ENCODE measurements at places on chromosomes 2 and 18.

- no peak for DNase-seq
These were observed 134.6 kb upstream of the SCN7A start for GRCh38 chr2:166628478-166629136.

DNA sequence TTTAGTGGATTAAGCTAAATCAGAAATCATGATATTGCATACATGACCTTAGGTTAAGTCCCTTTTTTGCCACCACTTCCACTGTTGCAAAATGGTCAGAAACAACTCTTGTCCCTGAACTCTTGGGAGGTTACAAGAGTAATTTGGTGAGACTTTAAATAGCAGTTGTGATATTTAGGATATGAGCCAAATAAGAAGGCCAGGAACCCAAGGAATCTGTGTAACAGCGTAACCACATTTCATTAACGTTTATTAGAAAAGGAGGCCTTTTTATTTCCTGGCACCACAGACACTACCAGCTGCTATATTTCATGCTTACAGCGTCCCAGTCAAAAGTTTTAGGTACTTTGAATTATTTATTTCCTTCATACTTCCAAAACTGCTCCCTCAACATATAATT lies 268.0 kb downstream of the GPD2 start:
- DNase-seq, result no peak

DNA sequence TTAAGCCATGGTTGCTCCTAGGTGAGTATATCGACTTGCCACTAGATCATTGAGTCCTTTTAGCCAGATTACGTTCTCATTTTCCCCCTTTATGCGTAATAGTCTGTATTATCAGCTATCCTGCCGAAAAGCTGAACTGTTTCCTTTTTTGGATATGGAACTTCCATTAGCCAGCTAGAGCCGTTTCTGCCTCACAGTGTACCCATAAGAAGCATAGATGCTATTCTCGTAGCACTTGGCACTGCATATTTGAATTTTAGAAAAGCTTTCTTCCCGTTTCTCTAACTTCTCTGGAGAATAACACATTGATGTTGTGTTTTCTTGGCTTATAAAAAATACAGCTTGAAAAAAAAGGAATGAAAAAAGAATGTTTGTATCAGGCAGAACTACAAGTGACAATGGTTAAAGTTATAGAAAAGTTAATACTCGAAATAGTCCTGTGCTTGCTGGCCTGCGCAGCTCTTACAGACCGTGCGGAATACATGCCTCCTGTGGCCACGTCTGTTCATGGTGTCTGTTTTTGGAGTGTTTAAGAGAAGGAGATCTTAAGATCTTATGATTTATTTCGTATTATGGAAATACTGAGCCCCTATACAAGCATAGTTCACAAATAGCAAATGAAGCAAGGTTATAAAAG lies 710 bp downstream of the DUSP19 start:
- DNase-seq, result no peak

DNA sequence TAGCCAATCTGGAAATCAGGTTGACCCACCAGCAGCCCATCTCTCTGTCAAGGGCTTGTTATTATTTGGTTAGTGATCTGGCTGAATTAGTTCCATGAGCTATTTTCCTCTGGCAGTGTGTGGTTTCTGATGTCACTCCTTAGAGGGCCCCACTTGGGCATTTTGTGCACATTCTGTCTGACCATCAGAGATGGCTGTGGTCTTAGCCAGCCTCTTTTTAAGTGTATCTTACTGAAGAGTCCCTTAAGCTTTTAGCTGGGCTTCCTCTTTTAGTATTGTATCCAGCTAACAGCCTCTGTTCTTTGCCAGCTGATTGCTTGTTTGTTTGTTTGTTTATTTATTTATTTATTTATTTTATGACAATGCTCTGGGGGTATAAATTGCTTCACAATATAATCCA lies 951.1 kb upstream of the CNTNAP5 start:
- no peak for DNase-seq

GRCh38 chr2:70091816-70092215 lies 4.5 kb downstream of the PCBP1 start:
- DNase-seq, result no peak

DNA sequence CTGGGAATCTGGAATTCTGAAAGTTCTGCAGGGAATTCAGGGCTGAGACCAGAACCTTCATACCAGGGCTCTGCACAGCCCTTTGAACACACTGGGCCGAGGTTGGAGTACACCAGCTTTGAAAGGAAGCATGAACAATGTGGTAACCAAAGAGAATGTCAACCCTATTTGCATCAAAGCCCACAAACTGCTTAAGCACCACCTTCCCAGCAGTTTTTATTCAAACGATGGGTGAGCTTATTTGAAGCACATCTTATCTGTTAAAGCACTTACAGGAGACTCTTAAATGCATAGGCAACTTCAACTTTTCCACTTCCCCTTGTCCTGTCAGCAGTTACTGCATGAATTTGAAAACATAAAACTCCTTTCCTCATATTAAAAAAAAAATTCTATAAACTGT lies 96.6 kb downstream of the TXNL1 start:
- no peak for DNase-seq

DNA sequence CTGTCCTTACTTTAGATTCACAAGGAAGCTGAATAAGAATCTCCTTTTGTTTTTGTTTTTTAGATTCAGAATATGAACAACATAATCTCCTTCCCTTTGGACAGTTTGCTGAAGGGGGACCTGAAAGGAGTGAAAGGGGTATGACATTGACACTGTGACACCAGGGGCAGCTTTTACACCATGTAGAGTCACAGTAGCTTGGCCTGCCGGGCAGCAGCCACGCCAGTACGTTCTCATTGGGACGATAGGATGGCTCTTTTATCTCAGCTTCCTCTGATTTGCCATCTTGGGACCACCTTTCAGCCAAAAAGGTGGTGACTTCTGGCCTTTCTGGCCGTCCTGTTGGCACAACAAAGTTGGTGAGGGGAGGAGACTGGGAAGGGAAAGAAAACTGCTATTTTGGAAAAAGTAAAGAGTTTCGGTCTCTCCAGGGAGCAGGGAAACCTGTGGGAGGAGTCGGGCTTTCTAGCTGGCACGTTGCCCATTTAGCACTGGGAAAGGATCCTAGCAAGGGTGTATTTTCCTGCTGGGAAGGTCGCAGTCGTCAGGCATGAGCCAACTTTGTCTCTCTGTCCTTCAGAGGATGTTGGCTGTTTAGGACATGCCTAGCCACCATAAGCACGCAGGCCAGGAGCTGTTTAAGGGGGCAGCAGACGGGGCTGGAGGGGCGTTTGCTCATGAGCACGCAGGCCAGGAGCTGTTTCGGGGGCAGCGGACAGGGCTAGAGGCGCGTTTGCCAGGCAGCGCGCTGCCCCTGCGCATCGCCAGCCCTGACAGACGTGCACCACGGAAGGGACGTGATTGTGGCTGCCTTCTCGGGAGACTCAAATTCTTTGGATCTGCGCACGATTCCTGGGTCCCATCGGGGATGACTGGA lies 104.6 kb downstream of the ITGB1BP1 start:
- peak; percentile 10 for DNase-seq

- no peak for DNase-seq
These were observed 67.1 kb downstream of the ABCG8 start for GRCh38 chr2:43905871-43906270.

DNA sequence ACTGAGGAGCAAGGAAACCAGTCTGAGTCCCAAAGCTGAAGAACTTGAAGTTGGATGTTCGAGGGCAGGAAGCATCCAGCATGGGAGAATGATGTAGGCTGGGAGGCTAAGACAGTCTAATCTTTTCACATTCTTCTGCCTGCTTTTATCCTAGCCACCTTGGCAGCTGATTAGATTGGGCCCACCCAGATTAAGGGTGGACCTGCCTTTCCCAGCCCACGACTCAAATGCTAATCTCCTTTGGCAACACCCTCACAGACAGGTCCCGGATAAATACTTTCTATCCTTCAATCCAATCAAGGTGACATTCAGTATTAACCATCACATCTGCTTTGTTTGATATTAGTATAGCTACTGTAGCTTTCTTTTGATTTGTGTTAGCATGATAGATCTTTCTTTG lies 27.1 kb downstream of the VRK2 start:
- DNase-seq, result no peak

GRCh38 chr2:105757433-105757832 lies 12.7 kb downstream of the NCK2 start:
- DNase-seq, result peak; percentile 72

DNA sequence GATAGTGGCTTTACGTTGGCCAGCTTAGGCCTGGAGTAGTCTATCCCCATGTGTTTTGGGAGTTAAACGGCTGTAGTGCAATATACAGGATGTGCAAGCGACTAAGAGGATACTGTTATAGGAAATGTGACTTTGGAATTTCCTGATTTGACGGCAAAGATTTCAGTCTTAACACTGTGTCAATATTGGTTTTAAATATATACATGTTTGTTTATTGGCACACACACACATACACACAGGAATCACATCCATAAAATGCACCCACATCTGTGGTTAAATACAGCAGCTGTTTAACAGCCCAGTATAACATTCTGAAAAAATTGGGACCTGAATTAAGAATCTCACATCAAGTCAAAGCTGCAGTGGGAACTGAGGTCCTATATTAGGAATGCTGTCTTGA lies 347.1 kb downstream of the TXNL1 start:
- no peak for DNase-seq

DNA sequence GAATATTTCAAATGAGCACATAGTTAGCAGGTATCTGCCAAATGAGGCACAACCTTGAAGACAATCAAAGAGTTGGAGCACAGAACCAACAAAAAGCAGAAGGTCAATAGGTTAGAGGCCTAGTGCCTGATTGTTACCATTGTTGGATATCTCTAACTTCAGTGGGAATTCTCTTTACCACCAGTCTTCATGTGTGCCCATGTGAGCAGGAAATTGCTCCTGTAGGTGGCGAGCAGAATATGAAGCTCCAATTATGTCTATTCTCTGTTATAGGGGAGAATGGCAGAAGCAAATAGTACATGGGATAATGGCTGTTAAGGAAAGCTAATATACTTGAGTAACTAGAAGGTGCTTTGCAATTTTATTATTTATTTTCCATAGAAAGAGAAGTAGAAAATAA lies 14.9 kb upstream of the ZNF385B start:
- DNase-seq, result no peak

GRCh38 chr2:138244501-138244925 lies 257.1 kb upstream of the SPOPL start:
- no peak for DNase-seq

- no peak for DNase-seq
These were observed 1.7 kb upstream of the SMARCAL1 start for GRCh38 chr2:216410550-216410949.

GRCh38 chr2:15038366-15039364 lies 406.1 kb downstream of the LRATD1 start:
- DNase-seq, result no peak

- no peak for DNase-seq
These were observed 219.3 kb downstream of the UXS1 start for GRCh38 chr2:105974812-105975211.

DNA sequence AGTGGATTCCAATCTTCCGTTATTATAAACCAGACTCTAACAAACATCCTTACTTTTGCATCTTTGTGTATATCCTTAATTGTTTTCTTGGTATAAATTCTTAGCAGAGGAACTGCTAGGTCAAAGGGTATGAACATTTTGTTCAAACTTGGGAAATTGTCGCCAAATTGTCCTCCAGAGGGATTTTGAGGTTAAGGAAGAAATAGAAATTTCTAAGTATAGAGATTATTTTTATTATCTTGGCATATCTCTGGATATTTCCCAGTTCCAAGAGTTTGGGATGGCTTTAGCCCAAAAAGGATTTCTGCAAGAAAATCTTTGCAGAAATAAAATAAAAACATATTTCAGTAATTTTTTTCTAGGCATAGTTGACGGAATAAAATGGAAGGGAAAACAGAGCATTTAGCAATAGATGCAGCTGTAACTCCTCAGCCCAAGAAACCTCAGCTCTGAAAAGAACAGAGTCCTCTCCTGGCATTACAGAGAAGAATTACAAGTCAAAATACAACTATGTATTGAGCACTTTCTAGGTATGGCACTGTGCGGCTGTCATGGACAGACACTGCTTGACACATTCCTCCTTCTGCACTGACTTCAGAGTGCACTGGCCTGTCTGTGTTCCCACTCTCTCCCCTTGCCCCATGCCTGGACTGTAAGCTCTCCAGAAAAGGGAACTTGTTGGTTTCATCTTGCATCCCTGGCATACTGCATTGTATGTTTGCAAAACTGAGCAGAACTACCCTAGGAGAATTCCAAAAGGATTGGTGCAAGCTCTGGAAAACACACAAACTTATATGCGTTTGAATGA lies 117.3 kb upstream of the STON1 start:
- no peak for DNase-seq

- no peak for DNase-seq
These were observed 180.1 kb downstream of the CDH2 start for GRCh38 chr18:27996801-27997272.

DNA sequence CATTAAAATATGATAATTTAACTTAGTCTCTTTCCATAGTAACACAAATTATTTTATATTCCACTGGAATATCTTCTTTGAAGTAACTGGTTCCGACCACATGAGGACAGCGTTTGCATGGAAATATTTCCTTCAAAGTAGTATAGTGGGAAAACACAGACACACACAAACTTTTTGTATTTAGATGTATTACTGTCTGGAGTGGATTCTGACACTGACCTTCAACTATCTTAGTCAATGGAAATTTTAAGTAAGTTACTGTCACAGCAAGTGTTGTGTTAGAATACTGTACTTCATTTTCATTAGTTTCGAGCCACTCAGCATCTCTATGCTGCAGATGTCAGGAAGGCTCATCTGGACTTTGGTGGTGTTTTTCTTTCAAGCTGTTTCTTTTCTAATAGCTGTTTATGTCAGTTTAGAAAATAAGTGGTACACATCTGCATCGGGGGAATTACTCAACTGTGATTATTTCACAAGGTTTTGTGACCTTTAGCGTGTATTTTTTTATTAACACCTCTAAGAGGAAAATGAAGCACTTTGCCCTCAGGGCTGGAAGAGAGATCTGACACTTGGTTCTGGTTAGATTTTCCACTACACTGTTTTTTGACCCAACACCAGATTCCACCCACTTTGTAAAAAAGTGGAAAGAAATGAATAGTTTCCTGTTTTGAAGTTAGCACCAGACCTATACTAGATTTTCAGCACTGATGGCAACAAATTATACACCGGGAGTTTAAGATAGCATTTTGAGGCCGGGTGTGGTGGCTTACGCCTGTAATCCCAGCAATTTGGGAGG lies 18.9 kb upstream of the THOC1 start:
- no peak for DNase-seq

GRCh38 chr2:98311090-98311489 lies 35.2 kb upstream of the CNGA3 start:
- DNase-seq, result no peak

- DNase-seq, result no peak
These were observed 83.2 kb downstream of the DDX1 start for GRCh38 chr2:15674637-15675455.

GRCh38 chr2:114628481-114628880 lies 186.0 kb downstream of the DPP10 start:
- no peak for DNase-seq

DNA sequence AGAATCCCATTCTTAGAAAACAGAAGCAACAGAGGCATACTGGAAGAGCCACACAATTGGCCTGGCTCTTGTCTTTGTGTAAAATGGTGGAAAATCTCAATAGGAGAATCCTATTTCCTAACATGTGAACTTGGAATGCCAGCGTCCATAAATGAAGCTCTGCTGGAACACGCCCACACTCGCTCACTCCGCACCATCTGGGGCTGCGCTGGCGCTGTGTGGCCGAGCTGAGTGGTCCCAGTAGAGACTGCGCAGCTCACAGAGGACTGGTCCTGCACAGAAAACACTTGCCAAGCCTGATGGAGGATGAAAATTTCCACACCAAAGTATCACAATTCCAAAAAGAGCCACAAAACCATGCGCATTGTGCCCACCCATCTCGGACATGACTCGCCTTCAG lies 56.2 kb downstream of the PXDN start:
- DNase-seq, result no peak

- no peak for DNase-seq
These were observed 582 bp upstream of the RAB31 start for GRCh38 chr18:9707381-9708056.

- DNase-seq, result no peak
These were observed 138.2 kb downstream of the ASXL3 start for GRCh38 chr18:33716061-33716683.
